ENCODE measurements at places on chromosomes 5 and 9. TPM values are rescaled to one million over a fixed set of nuclear protein-coding genes. Genes with fewer than 3 reads are reported as not detected.

GRCh38 chr9:127876764-127877562, 512 bp downstream of the AK1 start:
- DNase-seq: peak; percentile 81

DNA sequence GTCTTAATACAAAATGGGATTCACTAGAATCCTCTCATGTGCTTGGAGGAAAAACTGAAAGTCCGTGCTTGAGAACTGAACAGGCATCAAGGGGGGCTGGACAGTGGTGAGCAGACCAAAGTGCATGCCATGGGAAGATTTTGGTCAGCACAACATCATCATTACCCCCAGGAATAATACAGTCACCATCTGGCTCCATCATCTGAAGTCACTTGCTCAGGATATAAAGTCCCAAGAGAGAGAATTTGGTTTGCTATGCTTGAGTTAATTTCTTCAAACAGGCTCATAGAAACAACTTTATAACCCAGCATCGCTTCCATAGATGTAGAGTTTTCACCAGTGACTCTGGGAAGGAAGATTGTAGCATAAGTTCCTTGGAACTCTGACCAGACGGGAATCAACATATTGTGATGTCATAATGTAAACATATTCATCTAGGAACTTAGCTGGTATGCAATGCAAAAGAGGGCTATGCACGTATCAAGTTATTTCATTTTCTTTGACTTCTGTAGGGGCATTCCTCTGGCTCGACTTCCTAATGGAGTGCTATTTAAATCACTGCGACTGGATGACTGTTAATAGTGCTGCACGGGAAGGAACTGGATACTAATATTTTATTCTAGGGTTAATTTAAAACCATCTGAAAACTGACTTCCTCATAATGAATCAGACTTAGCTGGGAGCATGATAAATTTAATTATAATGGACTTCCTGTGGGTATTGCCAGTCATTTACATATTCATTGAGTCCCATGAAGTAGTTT, 145.2 kb downstream of the MTRR start:
- DNase-seq: no peak

DNA sequence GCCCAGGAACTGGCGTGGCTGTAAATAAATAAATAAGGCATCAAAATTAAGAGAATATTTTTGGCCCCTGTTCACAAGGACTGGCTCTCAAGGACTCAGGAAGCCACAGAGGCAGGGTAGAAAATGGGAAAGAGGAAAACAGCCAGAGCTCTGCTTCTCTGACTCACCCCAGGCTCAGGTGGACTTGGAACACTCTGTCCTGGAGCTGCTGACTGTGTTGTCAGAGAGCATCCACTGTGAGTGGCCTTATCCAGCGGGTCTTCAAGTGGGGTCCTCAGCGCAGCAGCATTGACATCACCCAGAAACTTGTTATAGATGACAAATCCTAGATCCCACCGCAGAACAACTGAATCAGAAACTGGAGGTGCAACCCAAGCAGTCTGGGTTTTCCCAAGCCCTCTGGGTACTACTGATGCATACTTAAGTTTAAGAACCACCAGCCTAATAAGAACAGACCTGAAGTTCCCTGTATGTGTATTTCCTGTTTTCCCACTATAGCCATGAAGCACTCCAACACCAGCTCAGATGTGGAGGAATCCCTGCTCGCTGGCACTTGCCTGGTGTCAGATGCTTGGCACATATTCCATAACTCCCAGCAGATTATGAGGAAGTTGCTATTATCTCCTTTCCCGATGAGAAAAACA, 20.5 kb downstream of the ADRA1B start:
- no peak for DNase-seq

DNA sequence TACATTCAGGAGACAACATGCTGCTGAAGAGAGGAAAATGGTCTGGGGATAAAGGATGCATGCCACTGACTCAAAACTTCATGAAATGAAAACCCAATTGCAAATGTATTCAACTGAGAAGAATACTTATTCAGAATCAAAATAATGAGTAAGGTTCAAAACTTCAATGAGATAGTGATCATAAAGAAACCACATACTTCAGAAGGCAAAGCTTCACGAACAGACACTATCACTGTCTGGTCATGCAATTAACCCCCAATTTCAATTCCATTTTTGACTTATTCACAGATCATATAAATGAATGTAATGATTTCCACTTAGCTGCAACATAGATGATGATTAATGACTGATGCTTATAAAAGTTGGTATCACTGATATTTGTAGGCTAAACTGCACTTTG, 33.0 kb upstream of the CTNNAL1 start:
- no peak for DNase-seq

DNA sequence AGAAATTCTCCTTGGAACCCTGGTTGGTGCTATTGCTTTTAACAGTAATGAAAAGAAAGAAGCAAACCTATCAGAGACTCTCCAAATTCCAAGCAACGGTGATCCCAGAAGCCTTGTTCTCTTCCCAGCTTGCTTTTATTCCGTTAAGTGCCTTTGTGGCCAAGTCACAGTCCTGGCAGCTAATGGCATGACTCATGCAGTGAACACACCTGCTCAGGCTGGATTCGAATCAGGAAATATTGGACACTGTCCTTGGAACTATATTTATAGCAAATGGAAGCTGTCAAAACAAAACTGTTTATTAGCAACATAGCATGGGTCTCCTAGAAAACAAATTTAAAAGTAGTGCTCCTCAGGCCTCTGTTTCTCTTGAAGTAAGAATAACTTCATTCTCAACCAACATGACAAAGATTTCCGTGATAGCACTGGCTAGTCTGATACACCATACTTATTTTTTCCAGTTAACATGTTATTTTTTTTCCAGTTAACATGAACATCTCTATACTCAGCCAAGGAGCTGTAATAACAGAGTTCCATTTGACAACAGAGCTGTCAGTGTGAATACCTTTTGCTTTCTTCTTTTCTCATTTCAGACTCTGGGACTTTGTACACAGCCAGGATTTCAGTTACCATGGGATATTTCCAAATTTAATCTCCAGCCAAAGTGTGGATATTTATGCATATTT, 502.4 kb downstream of the GADD45G start:
- no peak for DNase-seq

DNA sequence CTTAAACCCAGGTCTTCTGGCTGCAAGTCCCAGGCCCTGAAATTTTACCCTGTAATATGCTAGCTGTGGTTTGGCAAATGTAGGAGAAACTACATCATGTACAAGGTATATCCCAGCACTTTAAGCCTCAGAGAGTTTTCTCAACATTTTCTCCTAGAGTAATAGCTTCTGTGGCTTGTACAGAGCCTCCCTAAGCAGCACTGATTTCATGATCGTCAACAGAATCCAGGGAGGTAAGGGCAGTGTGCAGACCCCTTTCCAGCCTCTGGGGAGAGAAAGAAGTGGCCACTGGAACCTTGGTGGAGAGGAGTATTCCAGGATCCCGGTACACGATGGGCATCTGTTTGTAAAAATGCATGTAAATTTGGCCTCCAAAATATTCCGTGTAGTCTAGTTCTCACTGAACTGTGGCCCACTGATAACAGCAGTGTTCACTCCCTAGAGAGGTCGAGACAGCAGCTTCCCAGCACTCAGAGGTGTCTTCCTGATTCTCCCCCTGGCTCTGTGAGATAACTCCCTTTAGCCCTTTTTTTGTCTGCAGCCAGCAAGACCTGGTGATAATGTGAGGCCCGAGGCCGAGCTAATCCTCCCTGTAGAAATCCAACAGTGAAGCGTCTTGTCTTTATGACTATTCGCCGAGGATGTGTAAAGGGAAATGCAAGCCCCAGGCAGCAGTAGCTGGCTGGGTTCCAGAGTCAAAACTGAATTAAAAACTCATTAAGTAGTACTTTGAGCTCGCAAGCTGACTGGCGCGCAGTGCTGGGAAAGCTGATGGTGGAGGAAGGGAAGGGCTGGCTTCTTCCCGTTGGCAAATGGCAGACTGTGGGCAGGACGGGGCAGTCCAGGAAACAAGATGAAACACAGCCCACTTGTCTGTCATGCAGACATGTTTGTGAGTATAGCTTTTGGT, 59.0 kb downstream of the MAP1B start:
- peak; percentile 74 for DNase-seq

DNA sequence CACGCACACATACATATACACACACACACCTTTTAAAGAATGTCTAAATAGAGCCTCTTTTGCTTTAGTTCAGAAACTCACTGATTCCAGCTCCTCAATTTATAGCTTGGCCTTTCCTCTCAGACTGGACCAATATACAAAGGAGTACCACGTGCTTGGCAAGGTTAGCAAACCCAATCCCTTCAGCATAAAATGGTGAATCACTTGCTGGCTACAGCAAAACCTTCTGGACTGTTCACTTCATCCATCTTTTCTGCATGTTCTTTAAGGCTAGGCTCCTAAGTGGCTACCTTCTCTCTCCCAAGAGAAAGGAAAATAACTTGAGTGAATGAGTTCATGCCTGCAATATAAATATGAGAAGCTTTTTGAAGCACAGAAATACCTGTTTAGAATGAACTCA, 109.7 kb downstream of the LPAR1 start:
- DNase-seq: no peak

DNA sequence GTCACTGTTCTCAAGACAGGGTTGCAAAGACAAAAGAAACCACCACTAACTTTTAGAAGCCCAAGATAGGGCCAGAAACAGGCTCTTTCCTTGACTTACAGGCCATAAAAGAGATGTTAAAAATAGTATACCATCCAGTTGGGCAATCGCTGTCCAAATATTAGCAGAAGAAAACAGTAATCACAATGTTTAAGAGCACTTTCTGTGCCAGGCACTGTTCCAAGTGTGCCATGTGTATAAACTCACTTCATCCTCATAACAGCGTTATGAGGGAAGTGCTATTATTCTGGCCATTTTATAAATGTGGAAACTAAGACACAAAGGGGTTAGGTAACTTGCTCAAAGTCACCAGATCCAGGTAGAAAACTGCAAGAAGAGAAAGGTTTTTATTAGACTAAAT, 111.7 kb downstream of the KCNN2 start:
- no peak for DNase-seq

- DNase-seq: no peak
Measured at GRCh38 chr9:27618066-27618465, 44.8 kb upstream of the C9orf72 start.

DNA sequence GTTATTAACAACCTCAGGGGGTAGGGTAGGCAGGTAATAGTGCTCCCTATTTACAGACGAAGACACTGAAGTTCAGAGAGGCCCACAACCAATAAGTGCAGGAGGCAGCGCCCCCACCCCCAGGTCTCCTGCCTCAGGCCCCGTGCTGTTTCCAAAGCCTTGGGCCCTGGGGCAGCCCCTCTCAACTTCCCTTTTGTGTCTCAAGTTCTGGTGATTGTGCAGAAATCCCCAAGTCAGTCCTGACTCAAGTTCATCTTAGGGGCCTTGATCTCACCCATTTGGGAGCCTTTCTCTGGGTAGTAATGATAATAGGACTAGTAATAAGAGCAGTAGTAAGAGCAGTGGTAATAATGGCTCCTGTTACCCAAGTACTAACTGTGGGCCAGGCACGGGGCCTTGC, 35.5 kb upstream of the ASS1 start:
- DNase-seq: no peak

- DNase-seq: no peak
Measured at GRCh38 chr5:134825212-134825611, 20.6 kb upstream of the C5orf24 start.

- no peak for DNase-seq
Measured at GRCh38 chr9:75041041-75041440, 12.9 kb upstream of the CARNMT1 start.

DNA sequence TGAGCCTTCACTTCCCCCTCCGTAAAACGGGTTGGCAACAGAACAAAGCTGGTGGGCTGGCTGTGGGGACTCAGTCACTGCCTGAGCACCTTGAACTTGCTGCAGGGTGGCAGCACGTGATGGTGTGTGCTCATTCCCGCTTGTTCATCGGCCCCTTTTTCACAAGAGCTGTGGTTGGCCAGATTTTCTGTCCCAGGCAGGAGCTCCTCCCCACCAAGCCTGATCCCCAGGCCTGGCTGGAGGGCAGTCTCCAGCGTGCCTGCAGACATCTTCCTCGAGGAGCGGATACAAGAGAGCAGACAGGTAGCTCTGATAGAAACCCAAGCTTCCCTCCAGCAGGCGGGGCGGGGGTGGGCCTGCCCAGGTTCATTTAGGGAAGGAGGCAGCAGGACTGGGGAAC, 61.9 kb upstream of the ORM1 start:
- no peak for DNase-seq

DNA sequence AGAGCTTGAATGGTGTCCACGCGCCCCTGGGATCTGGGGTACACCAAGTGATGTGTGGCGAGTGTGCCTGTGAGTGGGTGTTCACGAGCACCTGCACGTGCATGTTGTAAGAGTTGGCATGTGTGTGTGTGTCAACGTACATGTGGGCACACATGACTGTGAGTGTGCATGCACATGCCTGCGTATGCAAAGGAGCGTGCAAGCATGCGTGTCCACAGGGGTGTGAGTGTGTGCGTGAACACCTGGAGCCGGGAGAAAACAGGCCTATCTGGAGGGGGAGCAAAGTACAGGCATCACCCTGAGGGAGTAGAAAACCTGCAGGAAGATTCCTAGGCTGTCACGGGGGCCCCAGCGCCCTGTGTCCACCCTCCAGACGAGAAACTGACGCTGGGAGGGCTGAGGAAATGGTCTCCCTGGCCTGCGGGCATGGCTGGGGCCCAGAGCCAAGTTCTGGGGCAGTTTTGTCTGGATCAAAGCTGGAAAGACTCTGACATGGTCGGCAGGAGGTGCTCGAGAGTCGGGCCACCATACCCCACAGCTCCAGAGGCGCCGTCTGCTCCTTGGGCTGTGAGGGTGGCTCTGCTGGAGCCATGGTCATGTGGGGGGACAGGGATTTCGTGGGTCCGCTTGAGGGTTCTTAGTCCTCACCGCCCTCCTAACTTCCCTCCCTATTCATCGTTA, 31.8 kb downstream of the PTGES start:
- DNase-seq: no peak

GRCh38 chr5:93884254-93884653, 142.9 kb upstream of the POU5F2 start:
- DNase-seq: no peak

- no peak for DNase-seq
Measured at GRCh38 chr9:107874137-107874536, 384.6 kb upstream of the KLF4 start.

ODF2 gene
- 28.9 TPM for total RNA-seq

CHSY3 gene
- total RNA-seq: 32.5 TPM

MCTP1 gene
- total RNA-seq: 30.8 TPM

UBLCP1 gene
- total RNA-seq: 23.5 TPM

LCN10 gene
- 13.4 TPM for total RNA-seq

IFNB1 gene
- total RNA-seq: not detected

PRXL2C gene
- total RNA-seq: 21.0 TPM

LCNL1 gene
- total RNA-seq: 1.1 TPM

TDRD7 gene
- total RNA-seq: 17.6 TPM

All from aorta (tissue), 5 donors.